ENCODE measurements at places on chromosomes 3 and 15.
A peak's percentile ranks its signal among the peaks of the same experiment; 100 is the strongest.

DNA sequence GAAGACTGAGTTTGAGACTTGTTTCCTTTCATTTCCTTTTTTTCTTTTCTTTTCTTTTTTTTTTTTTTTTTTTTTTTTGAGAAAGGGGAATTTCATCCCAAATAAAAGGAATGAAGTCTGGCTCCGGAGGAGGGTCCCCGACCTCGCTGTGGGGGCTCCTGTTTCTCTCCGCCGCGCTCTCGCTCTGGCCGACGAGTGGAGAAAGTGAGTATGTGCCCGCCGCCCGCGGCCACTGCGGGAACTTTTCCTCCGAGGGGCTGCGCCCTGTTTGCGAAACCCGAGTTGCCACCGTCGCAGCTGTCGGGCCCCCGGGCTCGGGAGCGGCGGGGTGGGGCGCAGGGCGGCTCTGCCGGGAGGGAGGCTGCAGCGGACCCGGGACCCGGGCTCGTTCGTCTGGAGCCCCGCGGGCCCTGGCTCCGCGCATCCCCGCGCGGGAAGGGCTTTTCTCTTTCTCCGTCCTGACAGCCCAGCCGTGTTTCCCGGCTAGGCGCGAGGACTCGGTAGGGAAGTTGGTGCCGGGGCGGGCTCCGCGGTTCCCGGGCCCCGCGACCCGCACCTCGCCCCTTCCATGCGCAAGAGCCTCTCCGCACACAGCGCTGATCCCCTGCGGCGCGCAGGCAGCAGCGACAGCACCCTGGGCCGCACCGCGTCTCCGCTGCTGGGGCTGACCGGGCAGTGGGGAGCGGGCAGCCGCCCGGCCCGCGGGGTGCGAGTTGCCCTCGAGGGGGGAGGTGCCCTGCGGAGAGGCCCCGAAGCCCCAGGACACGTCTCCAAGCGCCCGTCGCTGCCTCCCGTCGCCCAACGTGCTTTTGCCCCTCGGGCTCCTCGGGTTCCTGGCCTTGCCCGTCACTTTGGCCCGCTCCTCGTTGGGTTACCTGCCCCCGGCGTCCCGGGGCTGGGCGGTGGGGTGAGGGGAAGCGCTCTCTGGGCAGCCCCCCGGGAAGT, 1.4 kb downstream of the IGF1R start:
- DNase-seq, result no peak

- DNase-seq, result no peak
Observed at GRCh38 chr3:105593315-105593714, 226.6 kb downstream of the ALCAM start.

DNA sequence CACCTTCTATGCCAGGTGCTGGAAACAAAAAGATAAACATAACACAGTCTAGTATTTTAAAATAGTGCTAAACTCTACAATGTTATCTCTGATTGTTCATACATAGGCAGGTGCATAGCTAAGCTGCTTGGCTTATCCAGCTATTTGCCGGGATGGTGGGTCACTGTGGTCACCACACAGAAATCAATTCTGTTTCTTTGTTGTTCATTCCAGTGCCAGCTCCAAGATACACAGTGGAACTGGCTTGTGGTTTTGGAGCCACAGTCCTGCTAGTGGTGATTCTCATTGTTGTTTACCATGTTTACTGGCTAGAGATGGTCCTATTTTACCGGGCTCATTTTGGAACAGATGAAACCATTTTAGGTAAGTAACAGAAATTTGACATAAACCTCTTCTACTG, 130.2 kb downstream of the IL1RAP start:
- no peak for DNase-seq

GRCh38 chr3:50586763-50587070, 17.4 kb downstream of the HEMK1 start:
- no peak for DNase-seq

- no peak for DNase-seq
Observed at GRCh38 chr3:188150982-188151381, 3.0 kb upstream of the LPP start.

GRCh38 chr3:195860456-195860855, 47.9 kb downstream of the TNK2 start:
- DNase-seq, result no peak

- DNase-seq, result no peak
Observed at GRCh38 chr15:85718271-85718971, 76.3 kb downstream of the KLHL25 start.

GRCh38 chr3:98885851-98886250, 15.6 kb downstream of the DCBLD2 start:
- DNase-seq, result no peak

- no peak for DNase-seq
Observed at GRCh38 chr15:69092159-69092558, 68.3 kb upstream of the GLCE start.

- DNase-seq, result no peak
Observed at GRCh38 chr15:31446546-31446945, 119.9 kb downstream of the KLF13 start.

DNA sequence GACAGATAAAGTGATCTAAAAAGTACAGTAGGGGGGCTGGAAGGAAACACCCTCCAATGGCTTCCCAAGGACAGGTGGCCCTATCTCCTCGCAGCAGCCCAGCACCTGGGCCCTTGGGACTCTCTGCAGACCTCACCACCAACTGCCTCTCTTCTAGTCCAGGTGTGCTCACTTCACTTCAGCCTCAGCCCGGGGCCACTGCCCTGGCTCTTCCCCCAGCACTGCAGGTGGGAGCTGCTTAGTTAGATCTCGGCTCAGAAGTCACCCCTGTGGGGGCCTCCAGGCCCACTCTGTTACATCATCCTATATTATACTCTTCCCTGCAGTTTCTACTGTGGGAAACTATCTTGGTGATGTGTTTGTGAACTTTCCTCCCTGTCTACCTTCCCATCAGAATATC, 2.0 kb downstream of the KLF15 start:
- DNase-seq, result no peak

DNA sequence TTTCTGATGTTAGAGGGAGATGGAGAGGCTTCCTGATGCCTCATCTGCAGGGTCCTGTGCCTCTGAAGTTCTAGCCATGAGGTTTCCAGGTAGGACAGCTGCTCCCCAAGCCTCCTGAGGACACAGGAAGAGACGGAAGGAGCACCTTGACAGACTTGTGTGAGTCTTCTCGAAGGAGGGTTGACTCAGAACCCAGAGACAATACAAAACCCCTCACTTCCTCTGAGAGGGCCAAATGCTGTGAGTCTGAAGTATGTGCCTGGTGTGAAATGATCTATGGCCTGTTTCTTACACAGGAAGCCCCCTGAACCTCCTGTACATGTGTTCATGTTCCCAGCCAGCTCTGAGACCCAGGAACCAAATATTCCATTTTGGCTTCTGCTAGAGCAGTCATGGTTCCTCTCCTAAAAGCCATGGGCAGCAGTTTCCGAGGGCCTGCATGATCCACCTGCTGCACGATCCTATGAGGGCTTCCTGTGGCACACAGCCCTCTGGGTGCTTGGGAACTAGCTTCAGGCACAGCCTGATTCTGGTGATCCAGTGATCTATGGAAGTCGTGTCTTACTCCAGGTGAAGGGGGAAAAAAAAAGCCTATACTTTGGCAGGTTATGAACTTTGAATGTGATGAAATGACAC, 62.2 kb downstream of the AAGAB start:
- no peak for DNase-seq

- no peak for DNase-seq
Observed at GRCh38 chr15:74200871-74201419, 1.6 kb downstream of the STRA6 start.

DNA sequence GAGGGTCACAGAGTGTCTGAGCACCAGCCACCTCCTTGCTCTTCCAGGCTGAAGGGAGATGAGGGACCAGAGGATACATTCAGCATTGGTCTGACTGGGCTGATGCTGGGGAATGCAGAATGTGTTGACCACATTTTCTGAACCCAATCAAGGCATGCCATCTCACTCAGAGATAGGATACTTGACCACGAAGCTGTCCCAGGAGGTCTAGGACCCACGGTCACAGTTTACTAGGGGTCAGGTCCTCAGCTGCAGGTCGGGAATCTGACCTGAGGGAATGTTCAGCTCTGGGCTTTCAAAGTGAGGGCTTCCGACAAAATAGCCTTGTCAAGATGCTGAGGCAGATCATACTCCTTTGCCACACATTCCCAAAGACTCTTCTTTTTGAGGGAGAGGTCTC, 19.6 kb downstream of the PLA2G4E start:
- no peak for DNase-seq

DNA sequence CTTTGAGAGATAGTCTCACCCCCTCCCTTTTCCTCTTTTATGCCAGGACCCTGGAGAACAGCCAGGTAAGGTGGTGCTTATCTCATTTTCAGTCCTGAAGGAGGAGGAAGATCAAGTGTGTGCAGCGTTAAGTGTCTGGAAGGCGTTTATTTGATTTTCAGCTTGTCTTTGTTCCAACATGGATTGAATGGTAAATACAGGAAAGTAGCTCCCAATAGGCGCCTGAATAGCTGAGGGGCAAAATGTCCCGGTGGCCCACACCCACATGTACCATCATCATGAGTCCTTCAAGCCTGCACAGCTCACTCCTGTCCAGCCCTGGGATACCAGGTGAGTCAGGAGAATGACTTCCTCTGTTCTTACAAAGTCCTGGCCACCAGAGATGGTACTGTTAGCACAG, 73.5 kb downstream of the CEMIP start:
- no peak for DNase-seq

DNA sequence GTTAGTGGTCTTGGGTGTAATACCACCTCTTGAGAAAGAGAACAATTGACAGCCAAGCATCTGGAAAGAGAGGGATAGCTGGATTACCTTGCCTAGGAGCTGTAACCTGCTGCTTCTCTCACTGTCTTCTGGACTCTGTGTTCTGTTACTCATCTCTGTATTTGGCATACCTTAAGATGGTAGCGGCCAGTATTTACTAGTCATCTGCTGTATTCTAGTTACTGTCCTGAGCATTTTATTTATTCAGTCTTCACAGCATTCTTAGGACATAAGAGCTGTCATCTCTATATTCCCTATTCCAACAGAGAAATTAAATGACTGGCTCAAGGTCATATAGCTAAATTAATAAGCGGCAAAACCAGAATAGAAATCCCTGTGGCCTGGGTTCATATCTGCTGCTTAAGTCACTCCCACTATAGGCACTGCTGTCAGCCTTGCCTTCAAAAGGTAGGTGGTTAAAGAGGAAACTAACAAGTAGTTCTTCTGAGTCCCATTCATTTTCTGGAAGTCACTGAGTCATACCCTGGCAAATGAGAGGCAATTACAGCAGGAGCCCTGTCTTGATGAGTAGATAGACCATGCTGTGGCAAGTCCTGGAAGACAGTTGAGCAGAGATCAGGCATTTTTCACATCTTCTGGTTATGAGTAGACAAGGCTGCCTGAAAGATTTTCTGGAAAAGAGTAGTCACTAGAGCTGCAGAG, 68.2 kb downstream of the RAB7A start:
- DNase-seq, result peak; percentile 40

DNA sequence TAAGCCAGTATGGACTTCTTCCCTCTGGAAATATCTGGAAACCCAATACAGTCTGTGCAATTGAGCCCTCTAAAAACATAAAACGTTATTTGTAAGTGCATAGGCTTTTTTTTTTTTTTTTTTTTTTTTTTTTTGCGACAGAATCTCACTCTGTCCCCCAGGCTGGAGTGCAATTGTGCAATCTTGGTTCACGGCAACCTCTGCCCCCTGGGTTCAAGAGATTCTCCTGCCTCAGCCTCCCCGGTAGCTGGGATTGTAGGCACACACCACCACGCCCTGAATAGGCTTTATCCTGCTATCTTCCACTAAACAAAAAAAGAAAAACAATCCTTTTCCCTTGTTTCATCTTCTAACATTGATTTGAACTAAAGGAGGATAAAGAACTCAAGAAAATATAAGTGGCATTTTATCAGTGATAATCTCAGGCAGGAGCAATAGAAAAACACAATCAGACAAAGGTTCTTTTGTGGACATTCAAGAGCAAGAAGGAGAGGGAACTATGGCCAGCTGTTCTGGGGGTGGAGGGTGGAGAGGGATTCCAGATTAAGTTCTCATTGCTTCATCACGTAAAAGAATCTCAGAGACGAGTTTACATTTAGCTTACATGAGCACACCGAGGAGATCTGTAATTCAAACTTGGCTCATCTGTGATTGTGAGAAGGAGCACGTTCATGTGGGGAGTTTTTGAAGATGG, 68.6 kb downstream of the ITGB5 start:
- no peak for DNase-seq

- DNase-seq, result no peak
Observed at GRCh38 chr3:151772825-151773480, 39.2 kb downstream of the AADACL2 start.

- no peak for DNase-seq
Observed at GRCh38 chr3:48765376-48765775, 48.4 kb upstream of the IP6K2 start.

DNA sequence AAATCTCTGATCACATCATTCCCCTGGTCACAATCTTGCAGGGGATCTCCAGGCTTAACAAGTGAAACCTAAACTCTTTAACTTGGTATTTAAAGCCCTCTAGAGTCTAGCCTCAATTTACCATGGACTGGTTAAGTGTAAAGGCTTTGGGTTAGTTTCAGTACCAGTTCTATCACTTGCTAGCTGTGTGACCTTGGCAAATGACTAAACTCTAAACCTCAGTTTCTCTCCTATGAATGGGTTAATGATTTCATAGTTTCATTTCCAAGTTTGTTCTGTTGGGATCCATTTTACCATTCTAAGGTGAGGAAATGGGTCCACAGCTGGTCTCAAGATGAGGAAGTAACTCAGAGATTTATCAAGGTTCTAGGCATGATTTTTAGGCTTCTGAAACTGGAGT, 38.8 kb upstream of the TIMP4 start:
- DNase-seq, result no peak

DNA sequence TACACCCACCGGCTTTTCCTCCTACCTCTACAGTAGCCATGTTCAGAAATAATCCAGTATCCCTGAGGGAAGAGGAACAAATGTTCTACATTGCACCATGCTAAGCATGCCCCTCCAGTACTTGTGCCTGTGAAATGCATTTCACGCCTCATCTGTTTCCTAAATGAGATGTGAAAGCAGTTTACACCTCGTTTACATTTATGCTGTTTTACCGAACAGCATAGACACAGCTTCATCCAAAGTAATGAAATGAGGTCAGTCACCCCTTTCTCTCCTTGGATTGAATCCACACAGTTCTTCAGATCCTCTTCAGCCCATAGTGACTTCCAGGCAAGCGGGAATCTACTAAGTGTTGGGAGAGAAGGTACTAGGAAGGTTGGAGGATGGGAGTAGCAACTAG, 514.3 kb downstream of the PDCD6IP start:
- DNase-seq, result no peak

DNA sequence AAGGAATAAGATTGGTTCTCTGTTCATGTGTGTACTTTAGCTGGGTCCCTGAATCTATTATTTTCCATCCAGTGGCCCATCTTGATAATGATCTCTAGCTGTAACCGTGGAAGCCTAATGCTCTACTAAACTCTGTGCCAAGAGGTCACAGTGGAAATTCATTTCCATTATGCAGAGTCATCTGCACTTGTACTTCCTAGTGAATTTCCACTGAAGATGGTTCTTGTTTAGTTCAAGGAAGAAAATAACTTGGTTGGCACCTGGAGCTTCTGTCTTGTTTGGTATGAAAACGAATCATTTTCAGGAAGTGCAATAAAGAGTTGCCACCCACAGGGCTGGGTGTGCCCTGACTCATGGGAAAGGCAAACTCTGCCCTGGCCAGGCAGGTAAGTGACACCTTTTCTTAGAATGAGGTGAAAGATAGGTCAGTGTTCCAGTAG, 10.3 kb downstream of the LPP start:
- peak; percentile 18 for DNase-seq

Measured in CD14-positive monocyte (primary cell).